Hematopoietic multipotent progenitor cell treated with erythropoietin and hydrocortisone succinate and interleukin-3 and kit ligand, for 6 days (in vitro differentiated cells): ENCODE measurements at places on chromosomes 7 and 10.

DNA sequence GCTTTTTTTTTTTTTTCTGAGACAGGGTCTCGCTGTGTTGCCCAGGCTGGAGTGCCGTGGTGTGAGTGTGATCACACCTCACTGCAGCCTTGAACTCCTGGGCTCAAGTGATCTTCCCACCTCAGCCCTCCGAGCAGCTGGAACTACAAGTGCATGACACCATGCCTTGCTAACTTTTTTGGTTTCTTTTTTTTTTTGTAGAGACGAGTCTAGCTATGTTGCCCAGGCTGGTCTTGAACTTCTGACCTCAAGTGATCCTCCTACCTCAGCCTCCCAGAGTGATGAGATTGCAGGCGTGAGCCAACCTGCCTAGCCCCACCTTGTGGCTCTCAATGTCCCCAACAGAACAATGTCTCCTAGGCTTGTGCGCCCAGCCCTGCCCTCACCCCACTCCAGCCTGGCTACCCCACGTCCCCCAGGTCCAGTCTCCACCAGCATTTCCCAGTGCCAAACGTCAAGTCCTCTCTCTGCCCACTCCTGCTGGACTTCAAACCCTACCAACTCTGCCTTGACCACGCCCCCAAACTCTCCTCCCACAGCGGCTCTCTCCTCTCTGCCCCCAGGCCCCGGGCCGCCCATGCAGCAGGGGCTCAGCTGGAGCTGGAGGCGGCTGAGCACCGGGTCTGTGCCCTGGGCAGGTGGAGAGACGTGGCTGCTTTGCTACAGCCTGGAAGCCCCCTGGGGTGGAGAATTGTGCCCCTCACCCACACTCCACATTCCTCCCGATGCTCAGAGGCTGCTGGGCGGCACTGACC, 18.9 kb downstream of the BHLHA15 start:
- no peak for DNase-seq

GRCh38 chr7:147775516-147776284, 814.9 kb upstream of the C7orf33 start:
- no peak for DNase-seq

DNA sequence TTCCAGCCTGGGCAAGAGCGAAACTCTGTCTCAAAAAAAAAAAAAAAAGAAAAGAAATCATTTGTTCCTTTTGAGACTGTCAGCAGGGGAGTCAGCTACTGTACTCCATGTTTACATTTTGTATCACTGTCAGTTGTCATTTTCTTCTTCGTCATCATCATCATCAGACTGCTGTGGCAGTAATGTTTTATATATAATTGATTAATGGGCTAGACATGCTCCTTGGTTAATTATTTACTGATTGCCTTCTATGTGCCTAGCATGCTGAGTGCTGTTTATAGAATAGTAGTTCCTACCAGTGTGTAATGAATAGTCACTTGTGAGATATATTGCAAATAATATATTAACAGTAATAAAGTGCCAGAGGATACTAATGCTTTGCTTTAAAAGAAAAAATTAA, 50.5 kb downstream of the VCL start:
- DNase-seq = no peak

- DNase-seq = no peak
Measured at GRCh38 chr10:133150226-133150625, 9.8 kb upstream of the KNDC1 start.

GRCh38 chr10:35426657-35427056, 90.3 kb downstream of the CCNY start:
- DNase-seq = no peak

GRCh38 chr10:32964270-32964669, 6.2 kb upstream of the ITGB1 start:
- no peak for DNase-seq

DNA sequence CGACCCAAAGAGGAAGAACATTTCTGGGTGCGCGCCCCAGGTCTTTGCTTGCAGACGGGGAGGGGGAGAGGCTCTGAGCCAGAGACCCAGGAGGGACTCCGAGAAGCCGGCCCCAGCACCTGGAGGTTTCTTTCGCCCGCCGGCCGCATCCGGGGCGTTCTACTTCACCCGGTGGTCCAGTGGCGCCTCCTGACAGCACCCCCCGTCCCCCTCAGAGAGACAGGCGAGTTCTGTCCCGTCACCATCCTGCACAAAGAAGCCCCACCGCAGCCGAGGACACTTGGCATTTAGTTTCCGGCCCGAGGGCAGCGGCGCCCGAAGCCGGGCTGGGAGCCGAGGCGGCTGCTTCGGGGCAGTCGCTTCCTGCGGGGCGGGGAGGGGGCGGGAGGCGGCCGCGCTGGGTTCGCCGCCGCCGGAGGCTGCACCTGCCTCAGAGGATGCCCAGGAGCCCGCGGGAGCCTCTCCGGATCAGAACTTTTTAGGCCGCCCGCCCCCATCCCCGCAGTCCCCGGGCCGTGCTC, at the start of gene TMEM178B:
TMEM178B (plus strand) TSS at position 424 of the 521 bp plus-strand sequence.
- no peak for DNase-seq

DNA sequence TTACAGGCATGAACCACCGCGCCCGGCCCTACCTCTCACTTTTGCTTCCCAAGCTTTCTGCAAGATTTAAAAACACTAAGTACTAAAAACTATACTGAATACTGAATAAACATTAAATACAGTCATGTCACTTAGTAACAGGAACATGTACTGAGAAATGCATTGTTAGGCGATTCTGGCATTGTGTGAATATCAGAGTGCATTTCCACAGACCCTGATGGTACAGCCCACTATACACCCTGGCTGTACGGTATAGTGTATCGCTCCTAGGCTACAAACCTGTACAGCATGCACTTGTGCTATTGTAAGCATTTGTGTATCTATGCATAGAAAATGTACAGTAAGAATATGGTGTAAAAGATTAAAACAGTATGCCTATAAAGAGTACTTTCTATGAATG, 29.1 kb downstream of the PDIA4 start:
- DNase-seq = no peak

- DNase-seq = no peak
Measured at GRCh38 chr10:42888504-42889095, 106.0 kb downstream of the BMS1 start.

GRCh38 chr10:124323806-124324205, 94.9 kb downstream of the OAT start:
- no peak for DNase-seq

GRCh38 chr10:44394696-44395381, 9.9 kb upstream of the CXCL12 start:
- DNase-seq = no peak

DNA sequence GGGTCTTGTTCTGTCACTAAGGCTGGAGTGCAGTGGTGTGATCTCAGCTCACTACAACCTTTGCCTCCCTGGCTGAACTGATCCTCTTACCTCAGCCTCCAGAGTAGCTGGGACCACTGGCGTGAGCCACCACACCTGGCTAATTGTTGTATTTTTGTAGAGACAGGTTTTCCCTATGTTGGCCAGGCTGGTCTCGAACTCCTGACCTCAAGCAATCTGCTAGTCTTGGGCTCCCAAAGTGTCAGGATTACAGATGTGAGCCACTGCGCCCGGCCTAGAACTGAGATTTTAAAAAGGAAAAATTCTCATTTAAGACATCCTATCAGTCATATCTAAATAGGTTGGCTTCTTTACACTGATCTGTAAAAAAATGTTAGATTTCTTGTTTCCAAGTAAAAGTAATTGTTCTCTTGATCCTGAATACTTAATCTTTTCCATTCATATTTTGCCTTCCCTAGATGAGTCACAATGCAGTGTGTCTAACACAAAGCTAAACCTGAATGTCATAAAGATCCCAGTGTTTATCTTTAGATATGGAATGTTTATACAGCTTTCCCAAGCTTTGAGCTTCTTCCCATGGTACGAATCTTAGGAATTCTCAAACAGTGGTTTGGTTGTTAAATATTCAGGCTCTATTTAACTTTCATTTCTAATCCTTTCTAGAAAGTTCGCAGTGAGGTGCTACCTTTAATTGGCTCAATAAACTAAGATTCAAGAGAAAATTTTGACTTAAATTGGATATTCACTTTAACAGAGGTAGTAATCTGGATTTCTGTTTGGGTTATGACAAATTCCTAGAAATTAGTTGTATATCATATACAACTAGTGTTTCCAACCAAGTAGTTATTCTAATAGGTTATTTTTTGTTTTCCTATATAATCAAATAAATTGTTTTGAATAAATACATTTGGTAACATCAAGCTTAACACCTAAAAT, 12.1 kb upstream of the LAMB1 start:
- DNase-seq = no peak

- DNase-seq = no peak
Measured at GRCh38 chr7:149050941-149051340, 22.6 kb upstream of the PDIA4 start.

- no peak for DNase-seq
Measured at GRCh38 chr10:6279540-6280267, 77.0 kb downstream of the PFKFB3 start.

DNA sequence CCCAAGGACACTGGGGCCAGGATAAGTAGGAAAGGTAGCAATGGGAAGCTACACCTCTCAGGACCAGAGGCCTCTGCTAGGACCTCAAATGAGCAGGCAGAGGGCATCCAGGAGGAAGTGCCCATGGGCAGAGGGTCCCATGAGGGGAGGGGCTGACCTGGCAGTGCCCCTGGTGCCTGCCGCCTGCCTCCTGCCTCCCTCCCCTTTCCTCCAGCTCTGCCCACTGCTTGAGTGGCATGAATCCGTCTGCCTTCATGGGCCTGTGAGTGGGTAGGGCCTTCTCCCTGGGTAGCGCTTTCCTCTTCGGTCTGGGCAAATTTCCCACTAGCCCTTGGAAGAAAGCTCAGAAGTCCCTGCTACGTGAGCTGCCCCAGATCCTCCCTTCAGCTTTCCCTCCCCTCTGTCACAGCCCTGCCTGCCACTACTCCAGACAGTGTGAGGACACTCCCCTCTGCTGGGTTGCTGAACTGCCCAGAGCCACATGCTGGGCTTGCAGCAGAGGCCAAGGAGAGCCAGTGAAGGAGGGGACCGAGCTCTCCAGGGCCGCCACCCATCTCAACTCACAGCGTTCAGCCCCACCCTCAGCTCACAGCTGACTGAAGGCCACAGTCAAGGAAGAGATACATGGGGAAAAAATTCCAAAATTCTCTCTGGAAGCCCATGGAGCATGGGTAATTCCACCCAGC, 141.4 kb downstream of the ARHGAP22 start:
- DNase-seq = peak; percentile 83

- DNase-seq = no peak
Measured at GRCh38 chr7:123562121-123562520, 4.5 kb upstream of the NDUFA5 start.

- no peak for DNase-seq
Measured at GRCh38 chr7:157560710-157561522, 224.1 kb downstream of the DNAJB6 start.

- no peak for DNase-seq
Measured at GRCh38 chr7:149724661-149725425, 48.5 kb downstream of the ZNF467 start.

GRCh38 chr10:20858292-20859124, 38.6 kb downstream of the NEBL start:
- DNase-seq = peak; percentile 43

GRCh38 chr7:45699726-45700390, 125.7 kb downstream of the ADCY1 start:
- no peak for DNase-seq

GRCh38 chr10:88616250-88616977, 29.9 kb downstream of the LIPJ start:
- no peak for DNase-seq

- DNase-seq = no peak
Measured at GRCh38 chr10:78900715-78901430, 167.9 kb upstream of the ZMIZ1 start.

GRCh38 chr7:49775949-49776443, 2.6 kb downstream of the VWC2 start:
- DNase-seq = no peak

DNA sequence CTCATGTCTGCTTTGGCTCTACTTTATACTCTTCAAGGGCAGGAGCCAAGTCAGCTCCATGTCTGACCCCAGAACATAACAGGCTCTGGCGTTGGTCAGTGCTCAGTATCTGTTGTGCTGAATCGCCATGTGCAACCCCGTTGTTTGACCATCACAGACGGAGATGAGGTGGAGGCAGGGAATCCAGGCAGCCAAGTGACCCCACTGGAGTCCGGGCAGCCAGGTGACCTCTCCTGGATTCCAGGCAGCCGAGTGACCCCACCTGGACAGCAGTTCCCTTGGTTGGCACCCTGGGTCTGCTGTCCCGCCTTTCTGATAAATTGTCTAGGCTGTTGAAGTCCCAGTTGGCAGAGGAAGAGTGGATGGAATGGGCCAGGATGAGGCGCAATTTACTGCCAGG, 232.2 kb downstream of the TCERG1L start:
- DNase-seq = no peak

DNA sequence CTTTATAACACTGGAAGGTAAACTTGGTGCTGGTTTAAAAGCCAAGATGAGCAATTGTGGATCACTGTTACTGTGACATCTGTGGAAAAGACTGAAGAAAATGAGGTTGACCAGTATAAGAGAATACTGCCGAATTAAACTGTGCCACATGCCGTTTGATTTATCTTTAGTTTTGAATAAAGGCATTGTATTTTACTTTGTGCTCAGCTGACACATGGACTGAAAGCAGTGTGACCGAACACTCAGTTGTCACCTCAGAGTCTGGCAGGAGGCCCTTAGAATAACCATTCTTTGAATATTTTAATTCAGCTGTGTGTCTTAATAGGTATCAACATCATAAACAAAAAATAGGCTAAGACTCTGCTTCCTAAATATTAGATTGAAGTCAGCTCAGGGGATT, 133.7 kb upstream of the GJD4 start:
- no peak for DNase-seq

GRCh38 chr7:46352004-46352954, 431.2 kb upstream of the IGFBP3 start:
- DNase-seq = peak; percentile 34

DNA sequence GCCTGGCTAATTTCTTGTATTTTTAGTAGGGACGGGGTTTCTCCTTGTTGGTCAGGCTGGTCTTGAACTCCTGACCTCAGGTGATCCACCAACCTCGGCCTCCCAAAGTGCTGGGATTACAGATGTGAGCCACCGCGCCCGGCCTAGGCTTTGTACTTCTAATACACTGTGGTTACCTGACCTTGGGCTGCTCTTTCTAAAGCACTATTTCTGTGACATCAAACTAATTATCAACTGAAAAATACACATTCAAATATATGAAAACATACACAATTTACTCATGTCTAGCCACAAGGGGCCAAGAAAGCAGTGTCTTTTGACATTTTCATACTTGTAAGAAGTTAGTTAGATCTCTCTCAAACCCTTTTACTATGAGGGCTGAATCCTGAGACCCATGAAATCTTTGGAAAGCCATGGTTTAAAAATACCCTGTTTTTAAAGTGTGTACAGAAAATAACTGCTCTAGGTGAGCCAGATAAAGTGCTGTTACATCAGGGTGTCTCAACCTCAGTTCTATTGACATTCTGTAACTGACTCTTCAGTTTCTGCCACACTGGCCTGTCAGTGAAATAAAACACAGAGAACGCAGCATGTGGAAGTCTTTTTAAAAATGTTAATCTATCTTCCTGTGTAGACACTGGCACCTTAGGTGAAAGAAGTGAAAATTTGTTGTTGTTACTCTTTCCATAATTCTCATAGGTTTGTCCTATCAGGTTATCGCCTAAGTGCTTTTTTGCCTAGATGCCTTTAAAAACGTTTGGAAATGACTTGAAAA, 58.8 kb downstream of the CREM start:
- DNase-seq = no peak

GRCh38 chr10:43090188-43090587, 13.3 kb downstream of the RET start:
- DNase-seq = no peak
